Stimulated activated CD8-positive, alpha-beta memory T cell treated with anti-CD3 and anti-CD28 coated beads, Interleukin-4, amount 100 ng/mL, for 4 hours (primary cell): ENCODE measurements at places on chromosomes 13 and 19.

- no peak for DNase-seq
Observed at GRCh38 chr13:40376296-40376849, 290.1 kb downstream of the FOXO1 start.

DNA sequence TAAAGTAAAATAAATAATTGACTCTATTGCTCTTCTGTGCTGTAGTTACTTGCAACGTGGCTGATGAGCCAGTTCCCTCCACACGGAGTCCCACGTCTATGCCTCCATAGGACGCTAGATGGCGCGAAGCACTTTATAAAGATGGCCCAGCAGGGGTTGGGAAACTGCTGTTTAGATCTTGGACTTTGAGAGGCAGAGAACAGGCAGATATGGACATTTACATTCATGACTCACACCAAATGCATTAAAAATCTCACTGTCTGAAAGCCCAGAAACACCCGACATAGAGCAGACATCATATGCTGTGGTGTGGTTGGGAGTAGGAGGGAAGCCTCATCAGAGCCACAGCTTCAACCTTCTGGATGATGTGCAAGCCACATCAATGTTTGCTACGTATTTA lies 643.1 kb upstream of the ARGLU1 start:
- DNase-seq: no peak

GRCh38 chr19:35468637-35469036 lies 20.6 kb downstream of the FFAR2 start:
- peak; percentile 25 for DNase-seq

DNA sequence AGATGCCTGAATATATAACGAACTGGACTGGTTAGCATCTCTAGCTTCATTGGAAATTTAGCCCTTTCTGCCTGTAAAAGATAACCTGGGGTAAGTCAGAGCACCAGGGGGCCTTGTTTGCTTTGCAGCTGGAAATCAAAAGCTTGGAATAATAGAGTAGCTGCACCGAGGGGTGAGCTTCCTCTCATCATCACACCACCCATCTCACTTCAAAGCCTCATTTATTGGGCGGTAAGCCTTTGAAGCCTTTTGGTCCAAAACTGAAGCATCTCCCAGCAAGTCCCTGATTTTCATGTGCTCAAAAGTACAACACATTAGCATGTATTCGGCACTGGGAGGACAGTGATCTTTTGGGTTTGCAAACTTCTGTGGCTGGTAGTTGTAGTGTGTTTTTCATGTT lies 405.1 kb downstream of the FOXO1 start:
- DNase-seq: no peak

- no peak for DNase-seq
Observed at GRCh38 chr13:33349986-33350826, 64.7 kb upstream of the STARD13 start.

GRCh38 chr13:40569024-40569350 lies 97.5 kb downstream of the FOXO1 start:
- DNase-seq: no peak

GRCh38 chr13:50085063-50085462 lies 69.8 kb downstream of the KCNRG start:
- no peak for DNase-seq

- DNase-seq: no peak
Observed at GRCh38 chr13:50374517-50374916, 359.3 kb downstream of the KCNRG start.

- DNase-seq: no peak
Observed at GRCh38 chr13:30832845-30833332, 73.2 kb upstream of the MEDAG start.

DNA sequence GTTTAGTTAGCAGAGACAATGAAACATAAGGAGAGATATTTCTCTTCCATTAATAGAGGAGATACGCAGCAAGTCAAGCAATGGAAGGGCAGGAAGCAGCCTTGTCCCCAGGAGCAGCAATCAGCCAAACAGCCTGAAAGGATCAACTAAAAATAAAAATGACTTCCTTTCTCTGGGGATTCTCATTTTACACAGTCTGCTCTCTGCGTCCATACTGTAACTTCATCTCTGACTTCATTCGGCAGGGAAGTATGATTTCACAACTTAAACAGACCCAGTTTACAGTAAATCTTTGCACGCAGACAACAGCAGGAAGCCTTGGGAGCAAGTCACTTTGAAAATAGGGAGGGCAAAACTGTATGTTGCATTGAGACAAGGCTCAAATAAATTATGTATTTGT lies 826.7 kb downstream of the DIAPH3 start:
- DNase-seq: no peak

- DNase-seq: no peak
Observed at GRCh38 chr13:24851546-24851945, 87.6 kb downstream of the RNF17 start.

- no peak for DNase-seq
Observed at GRCh38 chr19:28330831-28331230, 882.1 kb downstream of the UQCRFS1 start.

DNA sequence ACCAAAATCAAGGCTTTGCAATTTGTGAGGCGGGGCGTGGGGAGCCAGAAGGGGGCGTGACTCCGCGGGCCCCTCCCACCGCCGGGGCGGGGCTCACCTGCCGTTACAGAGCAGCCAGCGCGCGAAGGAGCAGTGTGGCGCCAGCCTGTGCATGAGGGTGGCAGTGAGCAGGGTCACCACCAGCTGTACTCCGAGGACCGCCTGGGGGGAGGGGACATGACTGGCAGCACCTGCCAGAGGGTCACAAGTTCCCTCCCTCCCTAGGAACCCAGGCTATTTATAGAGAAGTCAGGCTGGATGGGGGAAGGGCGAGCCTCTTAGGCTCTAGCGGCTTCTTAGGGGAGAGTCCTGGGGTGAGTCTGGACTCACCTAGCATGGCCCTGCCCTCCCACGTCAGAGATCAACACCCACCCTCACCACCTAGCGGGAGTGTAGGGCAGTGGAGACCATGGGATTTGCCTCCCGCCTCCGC lies 3.6 kb downstream of the TMEM161A start:
- no peak for DNase-seq

DNA sequence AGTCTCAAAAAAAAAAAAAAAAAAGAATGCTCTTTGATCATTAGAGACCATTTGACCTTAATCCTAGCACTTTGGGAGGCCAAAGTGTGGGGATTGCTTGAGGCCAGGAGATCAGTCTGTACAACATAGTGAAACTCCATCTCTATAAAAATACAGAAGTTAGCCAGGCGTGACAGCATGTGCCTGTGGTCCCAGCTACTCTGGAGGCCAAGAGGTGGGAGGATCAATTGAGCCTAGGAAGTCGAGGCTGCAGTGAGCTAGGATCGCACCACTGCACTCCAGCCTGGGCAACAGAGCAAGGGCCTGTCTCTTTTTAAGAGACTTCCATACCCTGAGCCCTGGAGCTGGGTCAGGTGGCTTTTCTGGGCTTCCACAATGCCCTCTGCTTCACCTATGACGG lies 11.5 kb upstream of the COLGALT1 start:
- no peak for DNase-seq

- no peak for DNase-seq
Observed at GRCh38 chr19:54106716-54107115, 4.1 kb downstream of the NDUFA3 start.

- DNase-seq: no peak
Observed at GRCh38 chr13:112012016-112012704, 54.8 kb upstream of the SOX1 start.

GRCh38 chr13:40517486-40518480 lies 148.7 kb downstream of the FOXO1 start:
- no peak for DNase-seq

- no peak for DNase-seq
Observed at GRCh38 chr13:43933378-43933777, 53.7 kb downstream of the LACC1 start.

- DNase-seq: no peak
Observed at GRCh38 chr13:49251326-49251725, 3.6 kb downstream of the CDADC1 start.

DNA sequence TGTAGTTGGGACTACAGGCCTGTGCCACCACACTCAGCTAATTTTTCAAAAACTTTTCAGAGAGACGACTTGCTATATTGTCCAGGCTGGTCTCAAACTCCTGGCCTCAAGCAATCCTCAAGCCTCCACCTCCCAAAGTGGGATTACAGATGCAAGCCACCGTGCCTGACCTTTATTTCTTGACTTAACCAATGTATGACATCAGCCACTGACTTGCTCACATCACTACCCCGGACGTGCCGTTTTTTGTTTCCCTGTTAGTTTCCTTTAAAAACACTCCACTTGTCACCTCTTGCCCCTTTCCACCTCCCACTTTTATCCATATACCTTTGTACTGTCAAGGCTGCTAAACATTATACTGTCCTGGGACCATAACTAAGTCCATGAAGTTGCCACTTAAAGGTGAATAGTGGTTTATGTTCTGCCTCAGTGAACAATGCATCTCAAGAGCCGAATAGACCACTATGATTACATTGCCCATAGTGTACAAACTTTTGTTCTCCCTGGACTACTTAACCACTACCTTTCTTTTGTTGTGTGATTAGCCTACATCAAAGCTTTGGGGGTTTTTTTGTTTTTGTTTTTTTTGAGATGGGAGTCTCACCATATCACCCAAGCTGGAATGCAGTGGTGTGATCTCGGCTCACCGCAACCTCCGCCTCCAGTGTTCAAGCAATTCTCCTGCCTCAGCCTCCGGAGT lies 2.3 kb upstream of the EPHX3 start:
- DNase-seq: no peak

DNA sequence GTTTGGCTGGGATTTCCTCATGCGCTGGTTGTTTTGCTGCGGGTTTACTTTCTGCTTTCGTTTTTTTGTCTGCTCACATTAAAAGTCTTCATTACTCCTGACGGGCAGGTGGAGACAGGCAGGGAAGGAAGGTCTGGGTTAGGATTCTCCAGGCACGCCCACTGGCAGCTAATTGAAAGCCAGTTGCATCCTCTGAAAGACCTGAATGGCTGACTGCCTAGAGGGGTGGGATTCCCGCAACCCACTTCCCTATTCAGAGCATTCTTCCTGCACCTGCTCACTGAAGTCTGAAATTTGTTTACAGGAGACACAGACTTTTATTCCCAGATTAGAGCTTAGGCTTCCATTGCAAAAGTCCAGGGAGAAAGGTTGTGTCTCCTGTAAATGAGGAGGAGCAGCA lies 172.0 kb downstream of the UQCRFS1 start:
- no peak for DNase-seq

- no peak for DNase-seq
Observed at GRCh38 chr19:32619051-32619685, 38.2 kb downstream of the PDCD5 start.

- DNase-seq: no peak
Observed at GRCh38 chr13:48249018-48249417, 16.0 kb downstream of the ITM2B start.

DNA sequence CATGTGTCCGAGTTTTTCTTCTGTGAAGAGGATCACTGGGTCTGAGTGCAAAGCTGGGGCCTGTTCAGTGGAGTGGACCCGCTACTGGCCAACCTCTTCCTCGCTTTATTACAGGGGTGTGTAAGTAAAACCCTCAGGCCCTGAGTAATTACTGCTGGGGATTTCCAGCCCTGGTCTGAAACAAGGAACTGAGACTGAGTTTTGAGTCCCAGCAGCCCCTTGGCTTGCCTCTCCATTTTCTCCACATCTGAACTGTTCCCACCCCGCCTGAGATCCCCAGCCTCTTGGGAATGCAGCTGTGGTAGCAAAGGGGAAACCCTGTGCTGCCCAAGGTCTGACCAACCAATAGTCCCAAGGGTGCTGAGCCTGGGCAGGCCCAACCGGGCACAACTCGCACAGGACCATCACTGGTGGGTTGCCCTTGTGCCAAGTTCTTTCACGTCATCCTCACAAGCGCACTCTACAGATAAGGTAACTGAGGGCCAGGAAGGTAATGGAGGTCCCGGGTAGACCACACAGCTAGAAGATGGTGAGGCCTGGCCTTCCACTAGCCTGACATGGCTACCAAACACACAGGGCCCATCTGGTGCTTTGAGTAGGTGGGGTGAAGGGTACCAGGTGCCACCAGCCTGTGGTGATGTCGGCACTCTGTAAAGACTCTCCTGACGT lies 13.7 kb upstream of the SLC35E1 start:
- no peak for DNase-seq

DNA sequence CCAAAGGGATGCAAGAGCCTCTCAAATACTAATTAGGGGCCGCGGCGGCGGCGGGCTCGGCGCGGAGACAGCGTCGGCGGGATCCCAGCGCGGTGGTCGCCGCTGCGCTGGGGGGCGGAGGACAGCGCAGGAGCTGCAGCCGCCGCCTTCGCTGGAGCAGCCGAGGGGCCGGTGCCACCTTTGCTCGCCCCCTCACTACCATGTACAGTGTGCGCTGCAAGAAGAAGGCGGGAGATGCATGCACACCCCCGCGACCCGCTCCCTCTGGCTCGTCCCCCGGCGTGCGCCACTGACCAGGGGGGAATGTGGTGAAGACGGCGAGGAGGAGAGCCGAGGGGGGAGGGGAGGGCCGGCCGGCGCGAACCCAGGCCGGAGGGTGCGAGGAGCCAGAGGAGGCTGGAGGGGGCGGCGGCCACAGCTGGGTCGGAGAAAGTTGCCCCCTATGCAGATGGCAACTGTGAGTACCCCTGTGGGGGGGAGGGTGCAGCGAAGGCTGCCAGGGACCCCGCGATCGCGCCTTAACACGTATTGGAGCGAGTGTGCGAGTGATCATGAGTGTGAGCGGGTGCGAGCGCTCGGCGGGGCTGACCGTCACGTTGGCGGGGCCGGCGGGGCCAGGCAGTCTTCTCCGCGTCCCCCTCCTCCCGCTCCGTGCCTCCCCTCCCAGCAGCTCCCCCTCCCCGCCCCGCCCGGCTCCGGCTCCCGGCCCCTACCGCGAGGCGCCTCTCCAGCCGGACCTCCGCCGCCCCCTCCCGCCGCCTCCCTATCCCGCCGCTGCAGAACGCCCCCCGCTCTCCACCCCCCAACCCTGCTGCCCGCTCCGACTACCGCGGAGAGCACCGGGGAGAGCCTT lies 808 bp downstream of the SLITRK5 start:
- DNase-seq: no peak
